ENCODE measurements at places on chromosomes 16 and 17.

DNA sequence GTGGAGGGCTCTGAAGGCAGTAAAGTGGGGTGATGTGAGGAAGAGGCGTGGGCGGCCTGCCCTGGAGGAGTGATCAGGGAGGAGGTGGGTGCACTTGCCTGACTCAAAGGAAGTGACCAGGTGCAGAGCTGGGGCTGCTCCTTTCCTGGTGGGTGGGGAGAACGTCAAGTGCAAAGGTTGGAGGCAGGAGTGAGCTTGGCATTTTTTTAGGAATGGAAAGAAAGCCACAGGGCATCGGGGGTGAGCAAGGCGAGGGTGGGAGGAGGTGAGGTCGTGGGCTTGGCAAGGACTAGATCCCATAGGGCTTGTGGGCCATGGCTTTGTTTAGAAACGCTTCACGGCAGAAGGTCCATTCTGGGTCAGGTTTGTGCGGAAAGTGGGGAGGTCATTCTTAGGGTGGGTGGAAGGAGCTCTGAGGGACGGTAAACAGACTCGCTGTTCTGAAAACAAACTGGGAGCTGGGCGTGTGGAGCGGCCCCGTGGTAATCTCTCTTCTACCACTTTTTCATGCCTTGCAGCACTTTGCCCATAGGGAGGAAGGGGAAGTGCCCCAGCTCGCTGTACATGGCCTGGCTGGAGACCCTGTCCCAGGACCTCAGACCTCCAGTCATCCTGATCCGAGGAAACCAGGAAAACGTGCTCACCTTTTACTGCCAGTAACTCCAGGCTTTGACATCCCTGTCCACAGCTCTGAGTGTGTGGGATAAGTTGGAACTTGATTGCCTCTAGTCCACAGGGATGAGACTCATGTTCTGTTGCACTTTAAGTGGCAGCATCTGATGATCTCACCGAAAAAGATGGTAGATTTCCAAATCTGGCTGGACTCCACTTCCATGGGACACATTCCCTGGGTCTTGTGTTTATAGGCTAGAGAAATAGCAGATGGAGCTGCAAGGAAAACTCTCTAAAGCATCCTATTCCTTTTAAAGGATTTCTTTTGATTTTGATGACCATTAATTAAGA is 18.9 kb upstream of the HERPUD1 start:
- no peak for DNase-seq

DNA sequence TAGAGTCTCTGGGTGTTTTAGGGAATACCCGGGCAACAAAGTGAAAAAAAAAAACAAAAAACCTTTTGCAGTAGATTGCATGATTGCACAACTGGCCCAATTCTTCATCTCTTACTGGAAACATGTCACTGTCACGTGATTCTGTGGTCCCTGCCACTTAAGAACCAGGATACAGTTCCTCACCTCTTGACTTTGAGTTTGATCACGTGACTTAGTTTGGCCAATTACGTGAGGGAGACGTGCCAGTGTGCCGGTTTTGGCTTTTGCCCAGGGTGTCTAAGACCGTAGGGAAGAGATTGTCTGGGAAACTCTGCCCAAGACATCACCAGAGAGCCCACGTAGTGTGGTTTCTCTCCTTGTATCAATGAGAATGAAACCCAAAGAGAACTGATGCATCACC is 88.7 kb downstream of the GRIN2A start:
- DNase-seq: peak; percentile 14

DNA sequence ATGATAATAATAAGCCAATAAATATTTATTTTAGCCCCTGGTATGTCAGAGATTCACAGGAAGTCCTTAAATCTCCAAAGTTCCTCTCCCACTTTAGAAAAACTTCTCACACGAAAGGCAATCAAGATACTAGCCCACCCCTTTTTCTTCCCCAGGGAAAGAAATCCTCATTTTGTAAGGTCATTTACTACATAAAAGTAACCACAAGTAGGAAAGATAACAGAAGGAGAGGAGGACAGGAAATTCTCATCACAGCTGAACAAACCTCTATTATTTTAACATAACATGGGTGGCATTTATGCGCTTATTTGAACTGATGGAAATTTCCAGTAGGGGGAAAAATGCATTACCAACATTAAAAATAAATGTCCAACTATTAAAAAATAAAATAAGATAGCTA is 3.4 kb downstream of the FAM222B start:
- no peak for DNase-seq

GRCh38 chr16:9107025-9107970 is 15.9 kb downstream of the HAPSTR1 start:
- DNase-seq: no peak

GRCh38 chr17:67400193-67400592 is 23.1 kb downstream of the PITPNC1 start:
- DNase-seq: no peak

GRCh38 chr17:28115046-28115445 is 72.6 kb downstream of the NLK start:
- DNase-seq: peak; percentile 69

- no peak for DNase-seq
These were observed 874 bp downstream of the CMTM3 start for GRCh38 chr16:66605177-66605978.

DNA sequence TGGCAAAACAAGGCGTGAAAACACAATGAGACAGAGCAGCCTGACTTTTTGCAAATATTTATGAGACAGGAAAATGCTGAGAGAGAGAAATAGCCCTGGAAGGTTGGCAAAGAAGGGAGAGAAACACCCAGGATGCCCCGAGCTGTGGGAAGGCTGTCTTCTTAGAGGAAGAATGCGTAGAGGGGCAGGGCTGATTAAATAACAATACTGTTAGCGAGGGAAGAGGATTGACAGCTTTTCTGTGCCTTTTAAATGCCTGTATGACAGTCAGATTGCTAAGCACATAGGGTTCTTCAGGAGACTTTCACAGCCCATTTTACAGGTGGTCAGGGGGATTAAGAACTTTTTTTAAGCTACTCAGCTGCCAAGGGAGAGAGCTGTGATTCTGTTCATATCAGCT is 219.2 kb downstream of the SHISA9 start:
- DNase-seq: no peak

- no peak for DNase-seq
These were observed 220.1 kb upstream of the MPHOSPH6 start for GRCh38 chr16:82389956-82390650.

- no peak for DNase-seq
These were observed 212.2 kb downstream of the AATF start for GRCh38 chr17:37160944-37161343.

DNA sequence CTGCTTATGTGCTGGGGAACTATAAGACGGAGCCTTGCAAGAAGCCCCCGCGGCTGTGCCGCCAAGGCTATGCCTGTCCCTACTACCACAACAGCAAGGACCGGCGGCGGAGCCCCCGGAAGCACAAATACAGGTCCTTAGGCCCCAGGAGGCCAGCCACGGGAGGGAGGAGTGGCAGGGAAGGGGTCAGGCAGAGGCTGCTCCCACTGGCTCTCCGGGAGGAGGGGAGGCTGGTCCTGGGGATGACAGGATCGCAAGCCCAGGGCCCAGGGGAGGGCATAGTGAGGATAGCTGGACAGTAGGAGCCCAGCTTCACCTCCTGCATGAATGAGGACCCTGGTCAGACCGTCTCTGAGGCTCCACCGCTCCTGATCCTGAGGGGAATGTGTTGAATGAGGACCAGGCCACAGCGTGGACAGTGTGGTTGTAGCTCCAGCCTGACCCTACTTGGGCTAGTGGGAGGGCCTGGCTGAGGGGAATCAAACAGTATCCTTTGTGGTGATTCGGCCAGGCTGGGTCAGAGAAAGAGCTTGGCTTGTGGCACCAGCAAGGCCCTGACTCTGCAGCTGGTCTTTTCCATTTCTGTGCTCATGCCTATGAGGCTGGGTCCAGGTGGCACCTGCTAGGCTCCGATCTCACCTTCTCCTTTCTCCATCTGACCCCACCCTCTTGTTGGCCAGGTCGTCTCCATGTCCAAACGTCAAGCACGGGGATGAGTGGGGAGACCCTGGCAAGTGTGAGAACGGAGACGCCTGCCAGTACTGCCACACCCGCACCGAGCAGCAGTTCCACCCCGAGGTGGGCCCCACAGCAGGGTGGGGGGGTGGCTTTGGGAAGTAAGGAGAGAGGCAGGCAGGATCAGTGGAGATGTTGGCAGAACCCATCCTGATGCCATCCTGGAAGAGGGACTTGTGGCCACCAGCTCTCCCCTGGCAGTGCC is 28.7 kb downstream of the UNK start:
- DNase-seq: no peak

- DNase-seq: no peak
These were observed 218.8 kb upstream of the CHMP6 start for GRCh38 chr17:80772906-80773242.

DNA sequence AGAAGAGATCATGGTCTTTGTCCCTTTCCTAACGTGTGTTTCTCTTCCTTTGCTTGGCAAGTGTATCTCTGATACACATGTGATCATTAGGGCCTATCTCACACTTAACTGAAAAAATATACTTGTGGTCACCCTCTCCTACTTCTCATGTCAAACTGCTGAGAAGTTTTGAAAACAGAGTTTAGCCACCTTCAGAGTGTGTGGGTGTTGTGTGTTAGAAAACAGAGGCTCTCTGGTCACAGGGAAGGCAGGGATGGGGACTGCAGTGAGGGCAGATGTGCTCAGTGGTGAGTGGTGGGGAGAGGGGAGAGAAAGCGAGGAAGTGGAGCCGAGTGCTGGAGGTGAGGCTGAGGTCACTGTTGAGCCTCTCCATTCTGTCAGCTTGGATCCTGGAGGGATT is 29.4 kb downstream of the GRB7 start:
- no peak for DNase-seq

GRCh38 chr17:74960570-74961342 is 11.8 kb downstream of the HID1 start:
- peak; percentile 77 for DNase-seq

DNA sequence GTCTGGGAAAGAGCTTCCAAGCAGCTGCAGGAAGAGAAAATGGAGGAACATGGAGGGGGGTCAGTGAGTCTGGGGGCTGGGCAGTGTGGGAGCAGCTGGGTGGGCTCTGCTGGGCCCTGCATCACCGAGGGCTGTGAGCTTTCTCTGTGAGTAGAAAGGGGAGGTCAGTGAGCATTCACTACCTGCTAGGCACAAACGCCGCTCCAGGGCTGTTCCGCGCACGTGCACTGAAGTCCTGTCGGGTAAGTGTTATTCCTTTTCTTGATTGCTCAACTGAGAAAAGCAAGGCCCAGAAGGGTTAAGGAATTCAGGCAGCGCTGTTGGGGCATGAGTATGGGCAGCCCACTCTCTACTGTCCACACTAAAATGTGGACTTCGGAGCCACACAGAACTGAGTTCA is 4.7 kb downstream of the CACNG5 start:
- no peak for DNase-seq

- DNase-seq: no peak
These were observed 10.0 kb downstream of the LRRC36 start for GRCh38 chr16:67336648-67337047.

- DNase-seq: no peak
These were observed 16.4 kb upstream of the CUEDC1 start for GRCh38 chr17:57971572-57971971.

DNA sequence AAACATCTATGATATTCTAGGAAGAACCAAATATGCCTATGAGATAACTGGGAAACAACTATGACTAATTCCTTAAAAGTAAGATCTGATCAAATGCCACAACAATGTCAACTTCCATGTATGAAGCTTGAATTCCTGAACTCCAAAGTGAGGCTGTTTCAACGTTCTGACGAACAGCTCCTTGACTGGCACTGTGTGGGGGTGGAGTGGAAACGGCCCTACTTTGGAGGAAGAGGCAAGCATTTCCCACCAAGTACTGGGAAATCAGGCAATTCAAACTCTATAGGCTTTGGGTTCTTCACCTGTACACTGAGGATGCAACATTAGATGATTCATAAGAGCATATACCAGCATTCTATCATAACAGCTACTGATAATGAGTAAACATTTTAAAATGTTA is 187.2 kb downstream of the CDK5R1 start:
- DNase-seq: no peak

- DNase-seq: no peak
These were observed 150.1 kb upstream of the CDH11 start for GRCh38 chr16:65271996-65272395.

- DNase-seq: no peak
These were observed 210.9 kb downstream of the ZFHX3 start for GRCh38 chr16:72836985-72837384.

DNA sequence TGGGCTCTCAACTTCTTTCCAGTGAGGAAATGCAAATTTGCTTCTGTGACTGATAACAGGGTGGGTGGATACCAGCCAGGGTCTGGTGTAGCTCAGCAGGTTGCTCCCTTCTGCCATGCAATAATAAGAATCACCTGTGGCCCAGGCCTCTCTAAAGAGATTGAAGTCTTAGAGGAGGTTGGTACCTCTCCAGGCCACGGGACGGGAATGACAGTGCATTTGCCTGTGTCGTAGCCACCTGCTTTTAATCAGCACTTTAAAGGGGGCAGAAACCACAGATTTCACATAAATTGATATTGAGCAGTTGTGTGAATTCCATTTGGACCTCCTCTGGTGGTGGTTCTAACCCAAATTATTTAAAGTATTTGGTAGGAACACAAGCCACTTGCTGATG is 246.9 kb downstream of the PRKCA start:
- DNase-seq: no peak

- DNase-seq: no peak
These were observed 9.2 kb downstream of the PIGQ start for GRCh38 chr16:578870-579405.

- DNase-seq: no peak
These were observed 81.8 kb downstream of the VAT1L start for GRCh38 chr16:77869997-77870813.

- no peak for DNase-seq
These were observed 12.6 kb downstream of the SAP30BP start for GRCh38 chr17:75679706-75680211.

- DNase-seq: no peak
These were observed 198 bp upstream of the SHISA9 start for GRCh38 chr16:12901204-12901596.

GRCh38 chr17:31574458-31574857 is 183.0 kb downstream of the RAB11FIP4 start:
- DNase-seq: no peak

DNA sequence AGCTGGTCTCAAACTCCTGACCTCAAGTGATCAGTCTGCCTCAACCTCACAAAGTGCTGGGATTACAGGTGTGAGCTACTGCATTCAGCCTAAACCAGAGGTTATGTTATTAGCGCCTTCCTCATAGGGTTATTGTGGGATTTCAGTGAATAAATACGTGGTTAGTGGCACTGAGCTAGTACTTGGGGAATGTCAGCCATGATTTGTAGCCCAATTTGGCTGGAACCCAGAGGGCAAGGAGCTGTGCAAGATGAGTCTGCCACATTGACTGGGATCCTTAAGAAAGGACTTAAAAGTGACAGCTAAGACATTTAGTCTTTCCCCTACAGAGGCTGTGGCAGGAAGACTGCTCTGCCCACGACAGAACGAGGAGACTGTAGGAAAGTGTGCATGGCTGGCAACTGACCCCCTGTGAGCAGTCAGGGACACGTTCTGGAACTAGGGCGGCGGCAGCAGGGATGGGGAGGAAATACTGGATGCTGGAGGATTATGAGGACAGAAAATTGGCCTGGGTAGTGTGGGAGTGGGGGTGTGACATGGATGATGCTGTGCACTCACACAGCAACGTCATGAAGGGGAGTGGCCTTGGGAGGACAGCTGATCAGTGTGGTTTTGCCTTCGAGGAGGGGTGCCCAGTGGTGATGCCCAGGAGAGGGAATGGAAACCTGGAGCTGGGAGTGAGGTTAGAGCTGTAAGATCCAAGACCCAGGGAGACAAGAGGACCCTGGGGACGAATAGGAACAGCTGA is 14.6 kb downstream of the ATP5PD start:
- DNase-seq: no peak
